Renal pelvis (tissue), 12 donors: ENCODE measurements at places on chromosomes 2 and 18.

- no peak for DNase-seq
These were observed 147.5 kb upstream of the ID2 start for GRCh38 chr2:8534386-8534728.

DNA sequence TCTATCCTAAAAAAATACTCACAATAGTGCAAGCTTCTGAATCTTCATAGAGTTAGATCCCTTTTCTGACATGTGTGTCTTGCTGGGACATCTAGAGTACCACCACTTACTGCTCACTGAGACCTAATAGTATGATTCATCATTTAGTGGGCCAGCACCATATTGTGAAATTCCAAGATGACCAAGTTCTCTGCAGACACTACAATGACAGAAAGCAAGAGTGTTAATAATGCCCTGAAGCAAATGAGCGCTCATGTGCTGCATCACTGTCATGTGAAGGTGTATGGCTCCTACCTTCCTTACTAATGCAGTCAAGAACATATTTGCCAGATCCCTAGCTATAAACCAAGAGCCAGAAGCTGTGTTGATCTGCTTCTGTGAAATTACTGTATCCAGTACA is 606.2 kb upstream of the NXPH2 start:
- no peak for DNase-seq

DNA sequence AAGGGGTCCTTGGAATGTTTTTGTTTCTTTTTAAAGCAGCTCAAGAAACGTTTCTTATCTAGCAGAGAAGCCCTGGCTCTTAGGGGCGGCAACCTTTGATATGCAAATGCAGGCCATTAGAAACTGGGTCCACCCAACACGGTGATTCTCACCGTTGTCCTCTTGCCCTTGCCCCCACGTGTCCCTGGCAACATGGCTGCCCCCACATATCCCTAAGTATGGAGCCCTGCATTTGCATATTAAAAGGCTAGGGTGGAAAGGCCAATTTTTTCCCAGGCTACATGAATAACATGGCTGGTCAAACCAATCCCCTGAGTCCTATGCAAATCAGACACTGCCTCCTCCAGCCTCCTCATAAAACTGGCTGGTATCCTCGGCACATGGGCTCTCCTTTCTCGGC is 230.1 kb upstream of the SPOPL start:
- no peak for DNase-seq

DNA sequence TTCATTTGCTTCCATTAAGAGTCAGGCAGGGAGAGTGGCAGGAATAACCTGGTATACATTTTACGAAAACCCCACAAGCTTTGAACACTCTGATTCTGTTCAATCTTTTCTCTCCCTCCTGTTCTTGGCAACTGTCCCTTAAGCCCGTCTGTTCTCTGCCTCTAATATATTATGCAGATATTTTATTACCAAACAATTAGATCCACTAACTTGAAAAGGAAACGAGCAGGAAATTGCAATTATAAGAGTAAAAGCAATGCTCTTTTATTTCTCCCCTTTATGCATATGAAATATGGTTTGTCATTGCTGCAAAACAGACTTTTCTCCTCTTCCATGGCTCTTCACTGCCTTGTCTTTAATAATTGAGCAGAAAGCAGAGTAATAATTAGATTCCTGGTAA is 149.1 kb upstream of the CELF4 start:
- DNase-seq: no peak

DNA sequence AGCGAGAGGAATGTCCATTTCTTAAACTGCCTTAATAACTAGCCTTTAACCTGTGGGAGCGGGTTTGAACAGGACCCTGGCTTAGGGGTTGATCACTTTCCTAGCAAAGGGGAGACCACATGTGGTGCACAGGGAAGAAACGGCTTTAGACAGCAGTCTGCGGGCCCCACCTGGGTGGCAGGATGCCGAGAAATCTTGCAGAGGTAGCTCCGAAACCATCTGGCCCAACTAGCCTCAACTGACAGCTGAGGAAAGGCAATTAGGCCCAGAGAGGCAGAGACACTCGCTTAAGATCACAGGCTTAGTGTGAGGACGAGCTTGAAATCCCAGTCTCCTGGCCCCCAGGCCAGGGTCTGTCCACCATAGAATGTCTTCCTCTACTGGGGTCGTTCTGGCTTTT is 89.8 kb downstream of the MRO start:
- no peak for DNase-seq

- DNase-seq: no peak
These were observed 961.3 kb downstream of the SOCS6 start for GRCh38 chr18:71250191-71250590.

GRCh38 chr2:31446848-31447247 is 32.3 kb upstream of the XDH start:
- no peak for DNase-seq

DNA sequence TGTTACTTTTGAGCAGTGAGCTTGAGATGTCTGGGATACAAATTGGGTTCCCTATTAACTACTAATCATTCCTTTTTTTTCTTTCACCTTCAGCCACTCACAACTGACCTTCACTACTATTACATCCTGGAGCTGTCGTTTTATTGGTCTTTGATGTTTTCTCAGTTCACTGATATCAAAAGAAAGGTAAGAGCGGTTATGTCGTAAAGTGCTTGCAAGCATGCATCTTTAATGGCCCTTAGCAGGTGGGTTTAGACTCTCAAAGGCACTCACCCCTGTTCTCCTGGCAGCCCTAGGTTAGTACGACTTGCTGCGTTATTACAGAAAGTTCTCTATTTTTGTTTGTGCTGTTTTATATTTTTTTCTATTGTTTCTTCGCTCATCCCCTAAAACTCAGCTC is 107.6 kb upstream of the NOSTRIN start:
- DNase-seq: peak; percentile 40

DNA sequence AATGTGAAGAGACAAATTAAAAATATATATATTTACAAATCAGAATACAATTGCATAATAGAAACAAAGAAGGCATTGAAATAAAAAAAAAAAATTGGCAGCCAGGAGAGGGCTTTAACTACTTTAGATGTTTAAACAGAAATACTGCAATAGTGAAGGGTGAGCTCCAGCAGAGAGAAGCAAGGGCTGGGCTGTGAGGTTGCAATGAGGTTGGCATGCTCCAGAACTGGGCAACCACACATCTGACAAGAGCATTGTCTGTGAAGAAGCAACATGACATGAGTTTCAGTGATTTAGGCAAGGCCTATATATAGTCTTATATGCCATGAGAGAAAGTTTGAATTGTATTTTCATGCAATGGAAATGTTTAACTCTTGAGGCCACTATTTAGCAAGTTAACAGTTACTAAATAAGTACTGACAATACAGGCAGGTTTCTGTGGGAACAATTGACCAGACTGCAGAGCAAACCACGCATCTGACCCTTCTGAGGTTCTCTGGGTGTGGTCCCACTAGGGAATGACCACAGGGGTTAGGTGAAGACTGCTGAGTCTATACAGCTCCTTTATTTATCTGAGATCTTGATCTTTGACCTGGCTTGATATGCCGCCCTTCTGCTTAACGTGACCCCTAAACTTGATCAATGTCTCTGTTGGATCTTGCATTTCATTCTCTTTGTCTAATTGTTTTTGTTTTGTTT is 354.2 kb upstream of the PIK3C3 start:
- no peak for DNase-seq

GRCh38 chr18:52569492-52569891 is 229.5 kb downstream of the DCC start:
- DNase-seq: no peak

GRCh38 chr2:102772659-102773058 is 10.8 kb downstream of the TMEM182 start:
- DNase-seq: no peak

- no peak for DNase-seq
These were observed 9.6 kb upstream of the NTSR2 start for GRCh38 chr2:11679486-11680181.

GRCh38 chr2:1557467-1557820 is 144.2 kb downstream of the TPO start:
- DNase-seq: no peak

DNA sequence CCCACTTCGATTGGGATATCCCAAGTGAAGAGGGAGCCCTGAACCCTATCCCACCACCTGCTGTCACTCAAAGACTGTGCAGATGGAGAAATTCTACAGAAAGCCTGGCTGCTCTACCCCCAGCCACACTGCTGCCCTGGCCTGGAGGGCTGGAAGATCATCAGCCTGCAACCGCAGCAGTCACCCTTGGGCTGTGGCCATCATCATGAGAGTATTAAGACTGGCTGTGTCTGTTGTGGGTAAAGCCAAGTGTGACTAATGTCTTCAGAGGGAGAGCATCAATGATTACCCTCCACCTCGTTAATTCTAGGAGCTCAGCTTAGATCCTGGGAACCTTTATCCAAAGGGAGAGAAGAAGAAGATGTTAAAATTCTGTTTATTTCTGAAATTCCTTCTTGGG is 221.5 kb downstream of the TFCP2L1 start:
- DNase-seq: no peak

DNA sequence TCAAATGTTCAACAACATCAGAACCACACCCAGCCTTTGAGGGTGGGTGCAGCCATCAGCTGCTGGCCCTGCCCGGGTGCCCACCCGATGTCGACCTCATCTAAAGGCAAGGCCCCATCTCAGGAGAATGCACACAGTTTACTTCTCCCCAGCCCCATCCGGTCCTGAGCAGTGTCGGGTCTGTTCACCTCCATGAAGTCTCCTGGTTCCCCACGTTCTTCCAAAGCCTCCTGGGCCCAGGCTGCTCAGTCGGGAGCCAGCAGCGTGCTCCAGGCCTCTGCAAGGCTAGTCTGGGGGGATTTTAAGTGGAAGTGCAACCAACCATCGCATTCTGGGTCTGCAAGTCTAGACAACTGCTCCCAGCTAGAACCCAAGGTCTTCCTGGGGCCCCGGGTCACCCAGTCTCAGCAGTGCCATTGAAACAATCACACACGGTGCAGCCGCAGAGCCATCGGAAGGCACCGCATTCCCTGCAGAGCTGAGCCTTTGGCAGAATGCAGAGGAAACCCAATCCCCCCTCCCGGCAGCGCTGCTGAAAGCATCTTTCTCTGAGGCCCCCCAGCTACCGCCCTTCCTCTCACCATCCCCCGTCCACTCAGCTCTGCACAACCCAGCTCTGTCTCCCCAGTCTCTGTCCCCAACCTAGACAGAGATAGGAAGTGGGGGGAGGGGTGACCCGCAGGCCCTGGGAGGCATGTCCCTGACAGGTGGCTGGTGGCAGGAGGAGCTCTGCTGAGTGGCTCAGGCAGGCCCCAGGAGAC is 8.5 kb downstream of the ESPNL start:
- DNase-seq: no peak

GRCh38 chr2:9206991-9207640 is 504 bp downstream of the ASAP2 start:
- DNase-seq: no peak

DNA sequence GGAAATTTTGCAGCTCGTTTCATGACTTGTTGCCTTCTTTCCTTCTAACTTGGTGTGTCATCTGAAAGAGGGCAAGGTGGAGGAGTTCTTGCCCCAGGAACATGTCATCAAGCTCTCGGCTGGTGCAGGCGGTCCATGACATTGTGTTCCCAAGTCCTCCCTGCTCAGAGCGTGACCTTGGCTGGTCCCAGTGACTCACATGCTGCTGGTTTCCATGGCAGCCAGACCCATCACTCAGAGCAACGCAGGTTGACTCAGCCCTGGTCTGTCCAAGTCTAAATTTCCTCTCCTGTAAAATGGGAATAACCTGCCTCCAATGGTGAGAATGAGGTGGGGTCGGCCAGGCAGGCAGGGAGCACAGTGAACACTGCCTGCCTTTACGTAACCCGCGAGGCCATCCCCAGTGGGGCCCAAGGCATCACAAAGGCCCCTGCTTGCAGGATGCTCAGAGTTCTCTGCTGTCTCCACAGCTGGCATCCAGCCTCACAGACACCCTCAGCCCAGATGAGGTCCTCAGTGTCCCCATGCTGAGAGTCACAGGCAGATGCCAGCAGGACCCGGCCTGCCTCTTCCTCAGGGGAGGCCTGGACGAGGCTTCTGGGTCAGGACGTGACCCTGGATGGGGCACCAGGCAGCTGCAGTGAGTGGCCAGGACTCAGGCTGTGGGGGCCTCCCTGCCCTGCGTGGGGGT is 143.7 kb downstream of the TPO start:
- no peak for DNase-seq

DNA sequence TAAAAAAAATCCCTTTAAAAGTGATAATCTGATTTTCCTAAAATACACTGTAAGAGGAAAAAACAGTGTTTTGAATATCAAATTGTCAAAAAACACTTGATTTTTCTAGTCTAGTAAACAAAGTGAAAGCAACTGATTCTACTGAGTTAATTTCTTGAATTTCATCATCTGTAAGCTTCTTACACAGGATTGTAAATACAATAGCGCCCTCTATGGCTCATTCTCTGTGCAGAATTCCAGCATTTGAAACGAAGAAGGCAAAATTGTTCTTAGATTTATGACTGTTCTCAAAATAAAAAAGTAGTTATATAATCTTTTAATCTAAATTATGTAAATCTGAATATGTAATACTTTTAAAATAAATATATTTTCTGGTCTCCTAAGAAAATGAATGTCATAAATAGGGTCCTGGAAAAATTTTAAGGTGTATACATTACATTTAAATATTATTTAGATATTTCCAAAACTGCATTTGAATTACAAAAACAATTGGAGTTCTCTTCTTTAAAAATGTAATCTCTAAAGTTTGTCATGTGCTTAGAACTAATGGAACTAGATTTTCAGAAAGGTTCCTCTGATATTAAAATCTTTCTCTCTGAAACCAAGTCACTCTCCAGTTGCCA is 176.9 kb upstream of the MC4R start:
- DNase-seq: peak; percentile 53

DNA sequence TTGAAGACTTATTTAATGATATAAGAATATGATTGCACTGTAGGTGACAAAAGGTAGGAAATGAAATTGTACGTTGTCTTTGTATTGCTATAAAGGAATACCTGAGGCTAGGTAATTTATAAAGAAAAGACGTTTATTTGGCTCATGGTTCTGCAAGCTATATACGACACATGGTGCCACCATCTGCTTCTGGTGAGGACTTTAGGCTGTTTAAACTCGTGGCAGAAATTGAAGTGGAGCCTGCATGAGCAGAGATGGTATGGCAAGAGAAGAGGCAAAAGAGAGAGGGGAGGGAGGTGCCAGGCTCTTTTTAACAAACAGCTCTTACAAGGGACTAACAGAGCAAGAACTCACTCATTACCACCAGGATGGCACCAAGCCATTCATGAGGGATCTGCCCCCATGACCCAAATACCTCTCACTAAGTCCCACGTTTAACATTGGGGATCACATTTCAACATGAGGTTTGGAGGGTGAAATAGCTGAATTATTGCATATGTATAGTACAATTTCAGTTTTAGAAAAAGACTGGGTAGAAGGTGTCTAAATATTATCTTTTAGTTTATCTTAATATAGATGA is 86.8 kb downstream of the GULP1 start:
- no peak for DNase-seq

GRCh38 chr18:57585421-57585820 is 1.1 kb downstream of the FECH start:
- no peak for DNase-seq

- DNase-seq: no peak
These were observed 191.2 kb upstream of the LRRTM4 start for GRCh38 chr2:77713412-77713811.

GRCh38 chr2:102356381-102356712 is 751 bp downstream of the IL18R1 start:
- DNase-seq: no peak

GRCh38 chr2:157684940-157685466 is 56.3 kb upstream of the ACVR1C start:
- DNase-seq: no peak
